ENCODE measurements at places on chromosomes 2 and 18.

- peak; percentile 68 for DNase-seq
Observed at GRCh38 chr2:36780231-36780839, 83.8 kb downstream of the VIT start.

GRCh38 chr2:128314348-128315121 lies 4.1 kb downstream of the HS6ST1 start:
- no peak for DNase-seq

DNA sequence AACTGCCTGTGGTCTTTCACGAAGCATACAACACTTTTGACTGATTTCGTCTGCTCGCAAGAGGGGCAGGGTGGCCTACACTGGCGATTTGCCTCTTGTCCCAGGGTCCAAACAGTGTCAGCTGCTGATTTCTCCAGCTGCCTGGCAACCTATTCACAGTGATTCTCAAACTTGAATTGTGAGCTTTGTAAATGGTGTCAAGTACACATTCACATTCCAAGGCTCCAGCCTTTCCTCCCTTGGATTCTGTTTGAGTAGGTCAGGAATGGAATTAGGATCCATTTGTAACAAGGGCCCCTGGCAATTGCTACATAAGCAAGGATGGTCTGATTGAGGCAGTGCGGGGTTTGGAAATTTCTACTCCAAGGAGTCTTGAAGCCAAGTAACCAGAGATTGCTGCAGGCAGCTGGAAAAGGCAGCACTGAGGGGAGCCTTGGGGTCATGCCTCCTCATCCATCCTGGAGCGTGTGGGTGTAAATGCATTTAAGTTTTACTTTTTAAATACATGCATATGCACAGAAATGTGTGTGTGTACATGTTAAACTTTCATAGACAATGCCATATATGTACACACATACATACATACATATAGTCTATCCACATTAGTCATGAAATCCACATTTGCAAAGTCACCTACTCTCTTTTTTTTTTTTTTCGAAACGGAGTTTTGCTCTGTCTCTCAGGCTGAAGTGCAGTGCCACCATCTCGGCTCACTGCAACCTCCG lies 86.8 kb upstream of the UXS1 start:
- no peak for DNase-seq

DNA sequence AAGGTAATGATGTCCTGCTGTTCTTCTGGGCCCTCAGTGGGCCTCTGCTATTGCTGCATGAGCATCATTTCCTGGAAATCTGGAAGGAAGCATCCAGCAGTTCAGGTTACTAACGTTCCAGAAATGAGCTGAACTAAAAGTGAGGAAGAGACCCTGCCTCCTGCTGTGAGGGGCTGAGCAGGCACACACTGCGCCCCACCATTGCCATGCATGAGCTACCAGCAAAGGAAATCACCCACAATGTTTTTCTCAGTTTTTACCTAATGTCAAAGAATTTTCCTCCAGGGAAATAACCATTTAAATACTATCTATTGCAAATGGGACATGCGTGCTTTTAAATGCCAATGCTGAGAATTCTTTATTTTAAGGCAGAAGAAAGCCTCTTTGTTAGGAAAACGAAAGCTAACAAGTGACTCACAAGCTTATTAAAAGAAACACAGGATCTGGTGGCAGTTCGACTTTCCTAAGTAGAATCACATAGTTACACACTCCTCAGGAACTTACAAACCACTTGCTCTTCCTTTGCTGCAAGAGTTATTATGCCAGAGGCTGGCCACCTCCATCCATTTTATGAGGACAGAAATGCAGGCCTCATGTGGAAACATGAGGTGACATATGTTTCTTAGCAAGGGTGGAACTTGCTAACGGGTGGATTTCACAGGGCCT lies 152.6 kb upstream of the TTC39C start:
- no peak for DNase-seq

- DNase-seq = no peak
Observed at GRCh38 chr2:238444242-238444641, 17.5 kb downstream of the ASB1 start.

- DNase-seq = no peak
Observed at GRCh38 chr18:36322408-36322728, 24.9 kb downstream of the FHOD3 start.

DNA sequence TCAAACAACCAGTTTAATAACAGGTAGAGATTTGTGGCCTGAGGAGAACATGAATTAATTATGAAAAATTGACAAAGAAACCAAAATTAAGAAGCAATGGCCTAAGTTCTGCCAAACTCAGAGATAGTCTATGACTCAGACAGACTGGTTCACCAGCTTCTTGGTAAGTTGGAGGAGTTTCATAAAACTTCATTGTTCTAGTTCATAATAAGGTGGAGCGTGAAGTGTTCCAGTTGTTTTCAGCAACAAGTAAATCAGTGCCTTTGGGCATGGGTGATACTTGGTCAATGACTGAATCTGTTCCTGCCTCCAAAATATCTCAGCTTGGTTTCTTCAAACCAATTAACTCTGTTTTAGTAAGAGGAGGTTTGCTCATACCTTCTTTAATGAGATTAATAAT lies 40.0 kb downstream of the SLC40A1 start:
- no peak for DNase-seq

- no peak for DNase-seq
Observed at GRCh38 chr18:62531078-62531477, 8.3 kb downstream of the ZCCHC2 start.

- no peak for DNase-seq
Observed at GRCh38 chr18:62347089-62347506, 22.0 kb downstream of the TNFRSF11A start.

GRCh38 chr2:120719491-120719890 lies 16.2 kb upstream of the GLI2 start:
- no peak for DNase-seq

DNA sequence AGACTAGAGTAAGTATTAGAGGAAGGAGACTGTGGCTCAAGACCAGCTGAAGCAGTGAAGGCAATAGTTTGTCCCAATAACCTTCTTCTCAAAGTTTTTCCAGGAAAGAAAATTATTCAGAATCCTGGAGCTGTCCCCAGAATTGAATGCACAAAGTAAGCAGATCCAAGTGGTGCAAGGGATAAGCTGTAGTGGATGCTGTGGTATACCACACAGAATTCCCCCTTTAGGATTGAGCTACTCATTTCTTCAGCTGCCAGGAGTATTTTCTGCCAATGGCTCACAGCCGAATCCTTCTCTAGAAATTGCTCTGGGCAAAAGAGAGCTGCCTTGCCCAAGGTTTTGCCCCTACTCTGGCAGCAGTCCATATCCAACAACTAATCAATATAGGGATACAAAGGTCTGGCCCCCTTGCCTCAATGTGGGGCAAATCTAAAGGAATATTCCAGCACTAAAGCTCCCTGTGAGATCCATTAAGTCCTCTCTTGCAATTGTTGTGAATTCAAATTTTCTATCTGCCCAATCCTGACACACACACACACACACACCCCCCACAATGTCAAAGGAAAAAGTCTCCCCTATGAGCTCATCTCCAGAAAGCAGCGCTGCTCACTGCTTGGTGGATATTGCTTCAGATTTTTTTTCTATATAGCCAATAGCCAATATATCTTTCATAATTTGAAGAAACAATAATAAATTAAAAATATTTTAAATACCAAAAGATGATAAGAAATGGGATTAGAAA lies 18.4 kb upstream of the TCF7L1 start:
- DNase-seq = no peak

DNA sequence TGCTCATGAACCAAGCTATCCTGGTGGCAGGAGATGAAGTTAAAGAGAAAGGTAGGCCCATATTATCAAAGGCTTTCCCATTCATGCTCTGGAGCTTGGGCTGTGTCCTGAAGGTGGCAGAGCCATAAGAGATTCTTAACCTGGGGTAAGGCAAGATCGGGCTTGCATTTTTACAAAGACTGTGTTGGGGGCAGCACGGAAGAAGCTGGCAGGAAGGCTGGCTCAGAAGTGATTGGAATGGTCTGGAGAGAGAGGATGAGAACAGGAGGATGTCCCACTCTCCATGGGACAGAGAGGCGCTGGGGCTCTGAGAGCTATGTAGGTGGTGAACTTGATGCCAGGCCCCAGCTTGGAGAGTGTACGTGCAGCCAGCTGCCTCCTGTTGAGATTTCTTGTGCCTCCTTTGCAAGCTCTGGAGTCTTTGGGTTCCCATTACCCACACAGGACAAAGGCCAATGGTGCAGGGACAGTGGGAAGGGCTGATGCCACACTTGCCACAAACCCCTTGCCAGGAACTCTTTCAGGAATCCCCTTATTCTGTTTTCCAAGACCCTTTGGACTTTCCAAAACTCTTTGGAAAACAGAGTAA lies 40.6 kb upstream of the FZD5 start:
- DNase-seq = no peak

DNA sequence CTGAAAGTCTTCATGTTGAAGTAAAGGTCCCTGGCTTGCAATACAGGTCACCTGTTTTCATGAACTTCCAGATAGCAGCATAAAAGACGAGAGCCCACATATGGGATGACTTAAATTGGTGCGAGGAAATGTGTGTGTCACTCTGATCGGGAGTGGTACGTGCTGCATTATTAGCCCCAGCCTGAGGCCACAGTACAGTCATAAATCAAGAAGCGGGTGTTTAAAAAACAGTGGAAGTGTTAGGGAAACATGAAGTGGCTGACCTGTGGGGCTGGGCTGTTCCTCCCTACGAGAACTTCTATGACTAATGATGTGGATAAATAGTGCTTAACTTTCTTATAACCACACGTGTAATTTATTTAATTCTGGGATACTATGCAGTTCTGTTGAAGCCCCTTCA lies 24.4 kb downstream of the RDH14 start:
- DNase-seq = no peak

DNA sequence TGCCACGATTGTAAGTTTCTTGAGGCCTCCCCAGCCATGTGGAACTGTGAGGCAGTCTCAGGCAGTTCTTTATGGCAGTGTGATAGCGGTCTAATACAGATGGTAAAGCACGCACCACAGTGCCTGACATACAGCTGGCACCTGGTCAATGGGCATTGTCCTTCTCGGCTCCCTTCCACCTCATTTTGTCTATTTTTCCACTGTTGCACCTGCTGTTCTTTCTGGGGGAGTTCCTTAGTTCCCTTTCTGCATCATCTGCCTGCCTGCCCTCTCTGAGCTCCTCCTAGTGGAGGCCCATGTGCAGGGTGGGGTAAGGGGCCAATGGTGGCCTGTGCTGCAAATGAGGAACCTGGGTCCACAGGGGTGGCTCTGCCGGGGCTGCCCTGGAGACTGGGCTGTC lies 157.6 kb downstream of the LPIN1 start:
- peak; percentile 67 for DNase-seq

DNA sequence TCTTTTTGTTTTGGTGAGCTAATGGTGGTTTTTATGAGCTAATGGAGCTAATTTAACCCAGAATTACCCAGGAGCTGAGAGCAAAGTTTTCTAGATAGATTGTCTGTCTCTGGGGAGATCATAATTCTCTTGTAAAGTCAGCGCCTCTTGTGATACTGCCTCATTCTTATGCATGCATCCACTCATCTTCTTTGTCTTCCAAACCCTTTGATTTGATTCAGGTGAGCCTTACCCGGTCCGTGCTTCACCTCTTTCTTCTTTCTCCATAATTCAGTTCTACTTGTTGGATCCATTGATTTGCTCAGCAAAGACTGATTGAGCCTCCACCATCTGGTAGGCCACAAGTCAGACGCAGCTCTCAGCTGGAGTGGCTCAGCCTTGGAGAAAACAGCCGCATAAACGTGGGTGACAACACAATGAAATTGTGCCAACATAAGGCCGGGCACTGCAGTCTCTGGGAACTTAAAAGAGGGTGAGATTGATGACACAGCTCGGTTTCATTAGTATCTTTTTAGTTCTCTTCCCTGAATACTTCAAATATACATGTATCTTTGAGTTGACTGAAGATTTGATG lies 158.5 kb upstream of the SH3BP4 start:
- no peak for DNase-seq

DNA sequence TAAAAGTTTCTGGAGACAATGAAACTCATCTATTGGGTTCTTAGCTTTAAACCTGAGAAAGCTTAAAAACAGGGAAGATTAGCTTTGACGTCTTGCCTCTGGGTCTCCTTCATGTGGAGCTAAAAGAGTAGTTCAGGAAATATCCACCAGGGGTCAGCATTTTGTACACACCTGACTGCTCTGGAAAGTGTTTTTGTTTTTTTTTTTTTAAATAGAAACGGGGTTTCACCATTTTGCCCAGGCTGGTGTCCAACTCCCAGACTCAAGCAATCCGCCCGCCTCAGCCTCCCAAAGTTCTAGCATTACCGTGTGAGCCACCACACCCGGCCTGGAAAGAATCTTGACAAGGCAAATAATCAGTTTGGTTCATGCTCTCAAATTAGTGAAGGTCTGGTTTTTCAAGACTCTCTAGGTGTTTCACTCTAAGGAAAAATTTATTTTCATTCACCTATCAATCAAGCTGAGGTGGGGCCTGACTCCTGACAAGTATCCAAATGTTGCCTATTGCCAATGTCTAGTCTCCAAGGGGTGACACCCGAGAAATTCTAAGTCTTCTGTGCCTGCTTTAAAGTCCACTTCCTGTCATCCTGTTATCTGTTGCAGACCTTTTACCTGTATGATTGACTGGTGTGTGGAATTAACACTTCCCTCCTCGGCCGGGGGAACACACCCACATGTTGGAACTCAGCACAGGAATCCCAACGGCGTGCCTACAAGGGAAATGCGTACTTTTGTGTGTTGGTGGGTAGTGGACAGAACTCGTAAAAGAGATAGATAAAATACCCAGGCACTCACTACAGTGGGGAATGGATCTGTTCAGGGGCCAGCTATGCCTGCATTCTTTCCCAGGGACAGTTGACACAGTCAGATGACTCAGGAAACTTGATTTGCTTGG lies 11.3 kb downstream of the IL1RN start:
- DNase-seq = peak; percentile 90

DNA sequence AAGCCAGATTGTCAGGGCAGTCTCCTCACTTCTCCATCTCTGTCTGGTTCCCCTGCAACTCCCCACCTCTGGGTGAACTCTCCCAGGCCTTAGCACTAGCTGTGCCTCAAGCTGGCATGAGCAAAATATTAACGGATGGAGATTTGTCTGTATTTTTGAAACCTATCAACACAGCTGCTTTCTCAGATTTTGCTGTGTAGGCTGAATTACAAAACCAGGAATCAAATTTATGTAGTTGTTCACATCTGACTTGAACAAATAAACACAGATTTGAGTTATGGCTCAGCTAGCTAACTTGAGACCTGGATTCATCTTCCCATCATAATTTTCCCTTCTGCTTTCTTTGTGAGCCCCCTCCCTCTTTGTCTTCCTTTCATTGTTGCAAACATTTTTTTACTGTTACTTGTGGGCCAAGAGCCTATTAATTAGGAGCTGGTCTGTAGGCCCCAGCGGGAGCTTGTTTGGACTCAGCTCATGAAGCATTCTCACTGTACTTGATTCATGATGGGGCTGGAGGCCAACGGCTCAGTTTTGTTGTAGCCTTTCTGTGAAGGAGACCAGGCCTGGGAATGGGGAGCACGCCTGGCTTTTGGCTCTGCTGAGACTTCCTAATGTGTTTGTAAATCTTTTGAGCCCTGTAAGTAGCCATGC lies 164.1 kb upstream of the GATA6 start:
- no peak for DNase-seq

DNA sequence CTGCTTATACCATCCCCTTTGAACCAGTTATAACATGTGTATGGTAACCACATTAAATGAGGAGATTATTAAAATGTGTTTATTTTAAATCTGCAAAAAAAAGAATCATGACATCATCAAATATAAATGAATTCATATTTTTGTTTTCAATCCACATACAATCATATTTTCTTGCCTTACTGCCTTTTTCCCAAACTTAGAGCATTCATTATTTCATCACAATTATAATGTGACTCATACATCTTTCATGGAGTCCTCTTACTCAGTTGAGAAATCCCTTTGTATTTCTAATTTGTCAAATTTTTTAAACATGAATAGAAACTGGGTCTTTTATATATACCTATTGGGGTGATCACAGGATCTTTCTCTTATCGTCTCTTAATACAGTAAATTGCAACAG lies 909.6 kb downstream of the DSC3 start:
- DNase-seq = no peak
